Neural crest cell (in vitro differentiated cells): ENCODE measurements at places on chromosomes 16 and 17.

GRCh38 chr17:32903774-32904673 is 23.9 kb upstream of the TMEM98 start:
- no peak for DNase-seq

DNA sequence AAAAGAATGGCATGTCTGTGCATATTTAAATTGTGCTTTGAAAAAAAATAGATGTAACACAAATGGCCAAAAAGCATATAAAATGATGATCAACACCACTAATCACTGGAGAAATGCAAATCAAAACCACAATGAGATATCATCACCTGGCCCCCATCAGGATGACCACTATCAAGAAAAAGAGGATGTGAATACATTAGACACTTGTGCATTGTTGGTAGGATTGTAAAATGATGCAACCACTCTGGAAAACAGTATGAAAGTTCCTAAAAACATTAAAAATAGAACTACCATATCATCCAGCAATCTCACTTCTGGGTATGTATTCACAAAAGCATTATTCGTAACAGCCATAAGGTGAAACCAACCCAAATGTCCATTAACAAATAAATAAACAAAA is 91.5 kb downstream of the SPAG9 start:
- DNase-seq, result no peak

GRCh38 chr16:65445313-65446260 is 323.7 kb upstream of the CDH11 start:
- no peak for DNase-seq

GRCh38 chr16:58126451-58126961 is 2.7 kb downstream of the CFAP20 start:
- DNase-seq, result no peak

DNA sequence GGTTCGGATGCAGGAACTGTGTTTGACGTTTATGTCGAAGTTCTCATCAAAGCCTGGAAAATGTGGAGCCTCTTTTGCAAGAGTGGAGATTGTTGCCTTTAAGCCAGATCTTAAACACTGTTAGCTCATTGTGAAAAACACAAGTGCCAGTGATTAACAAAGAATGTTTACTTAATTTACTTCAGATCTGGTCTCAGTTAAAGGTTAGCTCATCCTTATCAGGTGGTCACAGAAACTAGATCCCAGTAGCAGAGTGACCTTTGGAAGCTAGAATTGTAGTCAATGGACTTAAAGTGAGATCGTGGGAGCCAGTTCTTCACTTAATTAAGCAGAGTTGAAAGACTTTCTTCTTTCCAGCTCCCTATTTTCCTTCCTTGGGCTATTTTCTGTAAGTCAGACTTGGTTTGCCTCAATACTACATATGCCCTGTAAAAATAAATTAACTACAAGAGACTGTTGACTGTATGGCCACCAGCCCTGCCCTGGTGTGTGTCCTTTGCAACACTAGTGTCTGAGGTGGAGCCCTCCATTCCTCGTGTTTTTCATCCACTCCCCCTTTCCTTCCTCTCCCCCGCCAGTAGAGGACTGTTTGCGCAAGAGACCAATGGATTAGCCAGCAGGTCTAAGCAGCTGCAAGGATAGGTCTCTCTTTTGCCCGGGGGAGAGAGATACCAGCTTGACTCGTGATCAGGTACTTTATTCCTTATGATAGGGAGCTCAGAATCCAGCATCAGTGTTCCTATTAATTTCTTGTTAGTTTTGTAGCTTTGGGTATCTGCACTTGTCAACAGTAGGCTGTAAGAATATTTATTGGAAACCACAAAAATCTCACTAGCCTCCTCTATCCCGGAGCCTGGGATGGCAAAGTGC is 20.2 kb downstream of the FBXO39 start:
- no peak for DNase-seq

DNA sequence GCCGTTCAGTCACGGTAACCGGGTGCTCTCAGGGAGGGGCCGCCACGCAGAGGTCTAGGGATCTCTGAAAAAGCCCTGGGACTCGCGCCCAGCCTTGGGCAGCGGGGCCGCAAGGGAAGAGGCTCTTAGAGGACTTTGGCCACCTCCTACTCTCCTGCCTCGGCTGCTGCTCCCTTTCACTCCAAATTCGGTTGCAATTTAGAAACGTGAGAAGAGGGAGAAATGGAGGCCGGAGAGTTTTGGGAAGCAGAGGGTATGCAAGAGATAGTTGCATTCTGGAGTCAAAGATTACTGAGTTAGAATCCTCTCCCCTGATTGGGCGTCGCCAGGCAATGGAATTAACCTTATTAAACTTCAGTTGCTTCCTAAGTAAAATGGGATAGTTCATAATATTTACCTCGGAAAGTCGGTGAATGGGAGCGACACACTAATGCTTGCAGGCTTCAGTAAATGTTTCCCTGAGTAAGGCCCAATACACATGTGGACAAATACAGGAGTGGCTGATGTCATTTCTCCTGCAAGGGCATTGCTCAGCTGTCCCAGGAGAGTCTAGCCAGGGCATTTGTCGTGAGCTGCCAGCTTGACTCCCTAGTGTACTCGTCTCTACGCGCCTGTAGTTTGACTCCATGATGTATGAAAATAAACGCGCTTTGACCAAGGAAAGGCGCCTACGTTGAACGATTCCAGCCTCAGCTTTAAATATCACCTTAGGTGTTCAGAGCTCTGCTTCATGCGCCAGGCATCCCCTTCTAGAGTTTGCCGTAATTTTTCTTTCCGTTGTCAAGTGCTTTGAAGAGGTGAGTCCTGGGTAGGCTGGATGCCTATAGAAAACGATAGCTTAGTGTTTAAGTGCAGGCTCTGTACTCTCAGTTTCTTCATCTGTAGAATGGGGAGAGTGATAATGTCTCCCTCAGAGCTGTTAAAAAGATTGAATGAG is 667 bp downstream of the OGFOD1 start:
- no peak for DNase-seq

DNA sequence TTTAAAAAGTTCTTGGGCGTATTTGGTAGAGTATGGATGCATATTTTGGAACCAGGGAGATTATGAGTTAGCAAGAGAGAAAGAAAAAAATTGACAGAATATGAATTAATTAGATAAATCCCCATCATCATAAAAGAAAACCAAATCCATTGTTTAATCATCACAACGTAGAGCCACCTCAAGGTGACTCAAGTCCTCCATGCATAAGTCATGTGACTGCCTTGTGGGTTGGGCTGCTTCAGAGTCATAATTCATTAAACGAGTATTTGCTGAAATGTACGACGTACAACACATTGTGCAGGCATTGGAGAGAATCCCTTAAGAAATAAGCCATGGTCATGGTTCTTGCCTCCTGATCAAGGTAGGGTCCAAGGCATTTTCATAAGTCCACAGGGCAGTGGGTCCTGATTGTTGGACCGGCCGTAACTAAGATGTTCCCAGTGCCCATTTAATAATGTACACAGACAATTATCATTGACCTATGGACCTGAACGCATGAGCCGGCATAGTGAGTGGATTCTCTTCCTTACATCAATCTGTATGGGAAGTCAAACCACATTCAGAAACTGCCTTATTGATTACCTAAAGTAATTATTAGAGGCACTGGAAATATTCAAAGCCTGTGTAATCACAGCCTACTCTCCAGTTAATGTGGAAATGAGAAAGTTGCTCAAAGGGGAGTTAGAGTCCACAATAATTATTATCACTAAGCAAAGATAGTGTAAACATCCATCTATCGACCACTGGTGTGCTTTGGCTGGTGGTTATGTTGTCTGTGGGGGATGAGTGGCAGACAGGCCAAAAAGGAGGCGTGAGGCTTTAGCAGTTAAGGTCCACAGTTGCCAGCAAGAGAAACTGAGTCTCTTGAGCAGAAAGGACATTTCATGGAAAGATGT is 165.4 kb downstream of the PITPNC1 start:
- DNase-seq, result no peak

DNA sequence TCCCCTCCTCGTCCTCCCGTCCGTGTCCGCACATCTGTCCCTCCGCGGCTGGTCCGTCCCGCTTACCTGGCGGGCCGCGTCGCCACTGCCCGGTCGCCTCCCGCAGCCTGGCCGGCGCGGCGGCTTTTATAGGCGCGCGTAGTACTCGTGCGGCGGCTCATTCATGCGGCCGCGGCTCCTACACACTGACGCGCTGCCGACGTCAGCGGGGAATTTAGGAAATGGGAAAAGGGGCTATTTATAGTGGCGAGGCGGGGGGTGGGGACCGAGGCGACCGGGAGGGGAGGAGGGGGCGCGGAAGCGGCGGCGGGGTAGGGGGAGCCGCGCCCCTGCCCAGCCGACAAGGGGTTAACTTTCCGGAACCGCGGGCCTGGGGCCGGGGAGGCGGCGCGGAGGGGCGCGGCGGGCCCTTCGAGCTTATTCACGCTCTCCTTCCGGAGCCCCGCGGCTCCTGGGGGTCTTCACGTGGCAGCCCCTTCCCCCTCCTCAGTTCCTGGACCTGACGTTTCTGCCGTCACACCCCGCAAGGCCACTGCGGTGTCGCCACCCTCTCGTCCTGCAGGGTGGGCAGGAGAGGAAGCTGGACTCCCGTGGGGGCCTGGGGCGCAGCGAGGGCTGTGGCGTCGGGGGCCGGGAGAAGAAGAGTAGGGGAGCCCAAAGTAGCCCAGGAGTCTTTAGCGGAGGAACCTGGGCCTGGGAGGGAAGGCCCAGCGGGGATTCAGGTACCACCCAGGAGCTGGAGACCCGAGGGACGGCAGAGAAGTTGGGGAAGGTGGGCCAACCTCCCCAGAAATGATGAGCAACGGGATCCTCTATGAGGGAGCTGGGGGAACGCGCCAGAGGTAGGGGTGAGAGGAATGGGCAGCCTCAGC is 3.6 kb upstream of the HIC1 start:
- no peak for DNase-seq

DNA sequence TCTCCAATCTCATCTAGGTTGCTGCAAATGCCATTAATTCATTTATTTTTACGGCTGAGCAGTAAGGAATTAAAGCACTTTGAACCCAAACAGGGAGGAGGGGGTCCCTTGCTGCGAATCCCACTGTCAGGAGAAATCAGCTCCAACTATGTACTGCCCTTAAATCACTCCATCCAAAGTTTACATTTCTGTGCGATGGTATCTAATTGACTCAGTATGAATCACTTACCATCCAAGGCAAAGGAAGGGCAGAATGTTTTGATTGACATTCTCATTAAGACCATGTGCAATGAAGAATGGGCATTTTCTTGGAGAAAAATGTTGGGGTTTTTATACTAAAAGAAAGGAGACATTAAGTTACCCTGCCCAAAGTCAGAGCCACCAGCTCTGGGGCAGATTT is 47.7 kb upstream of the XYLT1 start:
- no peak for DNase-seq
